Activated CD8-positive, alpha-beta memory T cell treated with anti-CD3 and anti-CD28 coated beads, Interleukin-2, amount 50 U/mL, for 4 hours (primary cell): ENCODE measurements at places on chromosomes 2 and 18.

DNA sequence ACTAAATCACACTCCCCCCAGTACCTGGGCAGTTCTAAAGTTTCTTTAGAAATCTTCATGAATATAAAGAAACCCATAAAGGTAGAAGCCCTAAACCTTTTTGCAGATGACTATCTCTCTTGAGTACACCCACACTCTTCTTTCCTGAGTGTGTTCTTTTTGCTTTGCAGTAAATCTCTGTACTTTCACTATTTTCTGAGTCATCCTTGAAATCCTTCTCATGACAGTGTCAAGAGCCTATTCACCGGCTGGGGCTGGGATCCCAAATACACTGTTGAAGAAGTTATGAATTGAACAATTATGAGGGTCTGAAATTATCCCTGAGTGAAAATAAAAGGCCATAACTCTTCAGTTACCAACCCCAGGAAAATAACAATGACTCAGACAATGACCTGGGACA lies 133.9 kb upstream of the CCDC195 start:
- no peak for DNase-seq

- no peak for DNase-seq
Observed at GRCh38 chr2:233535271-233535670, 31.3 kb downstream of the USP40 start.

DNA sequence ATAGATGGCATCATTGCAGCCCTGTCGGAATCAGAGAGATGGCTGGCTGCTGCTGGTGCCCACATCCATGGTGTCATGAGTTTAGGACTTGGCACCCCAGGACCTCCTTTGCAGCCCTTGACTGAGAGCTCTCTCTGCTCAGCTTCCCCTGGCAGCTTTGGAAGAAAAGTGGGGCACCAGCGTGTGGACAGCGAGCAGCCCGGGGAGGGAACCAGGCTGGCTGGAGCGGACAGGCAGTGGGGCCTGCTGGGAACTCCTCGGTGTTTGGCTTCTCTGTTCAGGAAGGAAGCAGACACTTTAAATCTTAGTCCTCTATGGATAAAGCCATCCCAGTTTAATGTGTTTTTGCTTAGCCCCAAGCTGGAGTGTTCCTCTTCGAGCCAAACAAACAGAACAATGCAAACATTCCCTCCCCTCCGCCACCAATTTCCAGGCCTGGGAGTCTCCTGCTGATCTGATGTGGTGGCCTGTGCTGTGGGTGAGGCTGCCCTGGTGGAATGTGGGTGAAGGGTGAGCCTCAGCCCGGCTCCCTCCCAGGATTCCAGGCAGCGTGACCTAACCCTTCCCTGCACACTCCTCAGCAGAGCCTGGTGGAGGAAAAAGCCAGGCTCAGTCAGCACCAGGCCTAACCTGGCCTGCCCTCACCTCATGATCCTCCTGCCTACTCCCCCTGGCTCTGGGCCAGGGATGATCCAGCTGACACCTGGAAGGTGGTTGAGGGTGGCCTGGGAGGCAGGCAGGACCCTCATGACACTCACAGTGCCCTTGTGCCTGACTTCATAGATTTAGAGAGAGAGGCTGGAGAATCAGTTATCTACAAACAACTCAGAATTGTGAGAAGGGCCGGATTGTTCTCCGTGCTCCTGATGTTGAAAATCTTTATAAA lies 21.6 kb upstream of the ITGB6 start:
- no peak for DNase-seq

DNA sequence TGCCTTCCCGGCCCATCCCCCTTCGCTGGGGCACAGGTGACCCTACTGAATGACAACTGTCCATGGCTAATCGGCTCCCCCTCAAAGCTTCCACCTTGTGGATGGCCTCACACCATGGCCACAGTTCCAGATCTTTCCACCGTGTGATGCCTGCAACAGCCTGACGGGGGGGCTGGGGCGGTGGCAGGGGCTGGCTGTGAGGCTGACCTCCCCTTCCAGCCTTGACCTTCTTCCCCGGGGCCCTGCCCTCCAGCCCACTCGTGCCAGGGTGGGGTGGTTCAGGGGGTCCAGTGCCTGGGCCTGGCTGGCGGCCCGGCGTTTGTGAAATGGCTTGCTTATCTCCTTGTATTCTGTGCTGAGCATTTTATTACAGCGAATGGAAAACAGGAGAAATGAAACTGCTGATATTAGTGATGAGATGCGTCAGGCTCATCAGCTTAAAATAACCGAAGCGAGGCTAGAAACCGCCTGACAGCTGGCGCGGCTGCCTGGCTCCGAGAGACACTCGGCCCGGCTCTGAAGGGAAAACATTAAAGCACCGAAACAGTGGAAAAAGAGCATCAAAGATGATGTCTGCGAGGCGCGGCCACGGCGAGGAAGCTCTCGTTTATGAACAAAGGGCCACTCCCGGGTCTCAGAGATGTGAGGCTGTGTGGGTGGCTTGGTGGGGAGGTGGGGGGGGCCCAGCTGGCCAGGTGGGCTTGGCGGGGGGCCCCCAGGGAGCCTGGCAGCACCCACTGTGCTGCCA lies 916 bp upstream of the PDCD1 start:
- peak; percentile 74 for DNase-seq

- DNase-seq = no peak
Observed at GRCh38 chr2:37301408-37301807, 23.2 kb downstream of the PRKD3 start.

- DNase-seq = no peak
Observed at GRCh38 chr2:175606010-175606841, 395.8 kb downstream of the LNPK start.

GRCh38 chr2:240886678-240887609 lies 9.0 kb downstream of the MAB21L4 start:
- no peak for DNase-seq

GRCh38 chr2:49714454-49714853 lies 560.1 kb upstream of the FSHR start:
- no peak for DNase-seq

DNA sequence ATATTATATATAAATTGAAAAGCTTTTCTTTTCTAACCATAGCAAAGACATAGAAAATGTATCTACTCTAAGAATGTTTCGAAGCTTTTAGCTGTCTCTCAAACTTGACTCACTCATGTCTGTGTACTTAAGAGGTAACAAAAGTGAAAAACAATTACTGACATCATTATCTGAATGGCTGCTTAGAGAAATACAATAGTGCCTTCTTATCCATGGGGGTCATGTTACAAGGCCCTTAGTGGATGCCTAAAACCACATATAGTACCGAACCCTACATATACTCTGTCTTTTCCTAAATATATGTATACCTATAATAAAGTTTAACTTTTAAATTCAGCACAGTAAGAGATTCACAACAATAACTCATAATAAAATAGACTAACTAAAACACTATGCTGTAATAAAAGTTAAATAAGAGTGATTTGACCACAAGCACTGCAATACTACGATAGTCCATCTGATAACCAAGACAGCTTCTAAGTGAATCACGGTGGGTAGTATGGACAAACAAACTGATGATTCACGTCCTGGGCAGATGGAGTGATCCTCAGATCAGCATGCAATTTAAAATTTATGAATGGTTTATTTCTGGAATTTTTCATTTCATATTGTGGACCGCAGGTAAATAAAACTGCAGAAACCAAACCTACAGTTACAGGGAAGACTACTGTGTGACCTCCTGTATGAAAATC lies 246.2 kb downstream of the XIRP2 start:
- DNase-seq = no peak

DNA sequence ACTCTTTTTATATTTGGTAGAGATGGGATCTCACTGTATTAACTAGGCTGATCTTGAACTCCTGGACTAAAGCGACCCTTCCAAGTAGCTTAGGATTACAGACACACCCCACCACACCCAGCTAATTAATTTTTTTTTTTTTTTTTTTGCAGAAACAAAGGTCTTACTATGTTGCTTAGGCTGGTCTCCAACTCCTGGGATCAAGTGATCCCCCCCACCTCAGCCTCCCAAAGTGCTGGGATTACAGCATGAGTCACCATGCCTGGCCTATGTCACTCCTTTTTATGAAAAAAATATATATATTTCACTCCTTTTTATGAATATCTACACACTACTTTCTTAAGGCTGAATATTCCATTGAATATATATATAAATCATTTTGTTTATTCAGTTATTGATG lies 162.8 kb downstream of the MGAT5 start:
- no peak for DNase-seq
